ENCODE measurements at places on chromosomes 7 and 10. TPM values are rescaled to one million over a fixed set of nuclear protein-coding genes. Genes with fewer than 3 reads are reported as not detected.

- H3K27me3 ChIP-seq = no peaks in the 10 kb centered on the region
- H3K36me3 ChIP-seq = peaks cover 28% of the 10 kb centered on the region
- DNase-seq = no peak
- H3K4me3 ChIP-seq = no peak overlapping the region
- H3K4me1 ChIP-seq = peaks cover 72% of the 10 kb centered on the region
Measured at GRCh38 chr10:17659365-17659764, 15.4 kb downstream of the STAM start.

- H3K4me3 ChIP-seq = no peak overlapping the region
- no peak for DNase-seq
- no peaks in the 10 kb centered on the region for H3K36me3 ChIP-seq
- no peak overlapping the region for H3K27ac ChIP-seq
Measured at GRCh38 chr10:98365406-98366061, 49.4 kb downstream of the PYROXD2 start.

DNA sequence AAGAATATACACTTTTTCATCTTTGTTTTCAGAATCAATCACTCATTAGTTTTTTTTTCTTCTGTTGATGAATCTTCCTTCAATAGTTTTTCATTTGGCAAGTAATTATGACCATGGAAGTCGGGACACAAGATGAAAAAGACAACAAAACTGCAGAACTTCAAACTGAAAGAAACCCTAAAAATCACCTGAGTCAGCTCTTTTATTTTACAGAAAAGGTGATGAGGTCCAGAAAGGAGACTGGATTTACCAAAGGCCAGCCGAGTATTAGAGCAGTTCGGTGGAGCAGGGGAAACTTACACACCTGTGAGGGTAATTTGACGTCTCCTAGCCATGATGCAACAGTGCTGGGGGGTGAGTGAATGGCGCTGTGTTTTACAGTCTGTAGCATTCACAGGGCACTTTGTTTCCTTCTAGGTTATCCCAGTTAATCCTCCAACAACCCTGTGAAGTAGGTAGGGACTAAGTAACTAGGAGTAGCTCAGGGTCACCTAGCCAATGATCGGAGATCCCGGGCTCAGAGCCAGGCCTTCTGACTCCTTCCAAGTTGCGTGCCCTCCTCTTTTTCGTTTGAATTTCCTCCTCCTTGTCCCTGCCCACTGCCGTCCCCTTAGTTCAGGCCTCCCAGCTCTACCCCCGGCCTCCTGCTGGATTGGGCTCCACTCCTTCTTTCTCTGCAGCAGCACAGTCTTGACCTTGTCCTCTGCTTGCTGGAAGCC, 14.0 kb downstream of the RBM20 start:
- peaks cover 5% of the 10 kb centered on the region for H3K4me1 ChIP-seq
- no peak overlapping the region for H3K4me3 ChIP-seq
- no peak for DNase-seq
- peaks cover 9% of the 10 kb centered on the region for H3K27me3 ChIP-seq
- no peak overlapping the region for H3K27ac ChIP-seq

MACROH2A2 gene
- total RNA-seq = 4.8 TPM

AVL9 gene
- 44.2 TPM for total RNA-seq

GRCh38 chr7:68613405-68613804, 984.9 kb upstream of the AUTS2 start:
- H3K4me1 ChIP-seq = no peaks in the 10 kb centered on the region
- H3K27me3 ChIP-seq = no peaks in the 10 kb centered on the region
- H3K4me3 ChIP-seq = no peak overlapping the region
- H3K36me3 ChIP-seq = no peaks in the 10 kb centered on the region
- H3K27ac ChIP-seq = no peak overlapping the region

DNA sequence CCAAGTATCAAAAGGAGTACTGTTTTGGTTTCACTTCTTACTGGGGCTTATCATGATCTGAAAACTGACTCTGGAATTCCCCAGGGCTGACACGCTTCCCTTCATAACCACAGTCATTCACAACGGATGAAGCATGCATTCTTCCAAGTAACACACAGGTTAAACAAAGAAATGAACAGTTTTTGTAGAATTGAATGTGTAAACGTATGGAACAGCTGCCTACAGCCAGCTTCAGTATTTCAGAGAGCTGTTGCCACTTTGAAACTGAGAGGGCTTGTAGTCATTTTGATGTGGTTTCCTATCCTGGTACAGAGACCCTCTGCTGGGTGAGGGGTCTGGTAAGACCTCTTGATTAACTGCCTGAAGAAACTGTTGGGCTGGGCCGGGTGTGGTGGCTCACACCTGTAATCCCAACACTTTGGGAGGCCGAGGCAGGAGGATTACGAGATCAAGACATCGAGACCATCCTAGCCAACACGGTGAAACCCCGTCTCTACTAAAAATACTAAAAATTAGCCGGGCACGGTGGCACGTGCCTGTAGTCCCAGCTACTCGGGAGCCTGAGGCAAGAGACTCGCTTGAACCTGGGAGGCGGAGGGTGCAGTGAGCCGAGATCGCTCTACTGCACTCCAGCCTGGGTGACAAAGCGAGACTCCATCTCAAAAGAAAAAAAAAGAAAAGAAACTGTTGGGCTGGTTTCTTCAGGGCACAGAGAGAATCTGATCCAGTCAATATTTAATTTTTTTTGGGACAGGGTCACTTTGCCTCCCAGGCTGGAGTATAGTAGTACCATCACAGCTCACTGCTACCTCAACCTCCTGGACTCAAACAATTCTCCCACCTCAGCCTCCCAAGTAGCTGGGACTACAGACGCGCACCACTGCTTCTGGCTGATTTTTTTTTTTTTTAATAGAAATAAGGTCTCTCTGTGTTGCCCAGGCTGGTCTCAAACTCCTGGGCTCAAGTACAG, 4.7 kb downstream of the NFE2L3 start:
- H3K4me1 ChIP-seq = peaks cover 82% of the 10 kb centered on the region
- peaks cover 16% of the 10 kb centered on the region for H3K36me3 ChIP-seq
- peak; percentile 81 for DNase-seq
- H3K27ac ChIP-seq = peak overlapping the region; percentile 92

ANKIB1 gene
- 39.9 TPM for total RNA-seq

GRCh38 chr10:59018977-59019376, 157.5 kb upstream of the PHYHIPL start:
- H3K27ac ChIP-seq = no peak overlapping the region
- H3K27me3 ChIP-seq = peaks cover 1% of the 10 kb centered on the region
- H3K36me3 ChIP-seq = no peaks in the 10 kb centered on the region
- H3K4me1 ChIP-seq = no peaks in the 10 kb centered on the region
- DNase-seq = no peak
- no peak overlapping the region for H3K4me3 ChIP-seq

MRLN gene
- not detected for total RNA-seq

DNA sequence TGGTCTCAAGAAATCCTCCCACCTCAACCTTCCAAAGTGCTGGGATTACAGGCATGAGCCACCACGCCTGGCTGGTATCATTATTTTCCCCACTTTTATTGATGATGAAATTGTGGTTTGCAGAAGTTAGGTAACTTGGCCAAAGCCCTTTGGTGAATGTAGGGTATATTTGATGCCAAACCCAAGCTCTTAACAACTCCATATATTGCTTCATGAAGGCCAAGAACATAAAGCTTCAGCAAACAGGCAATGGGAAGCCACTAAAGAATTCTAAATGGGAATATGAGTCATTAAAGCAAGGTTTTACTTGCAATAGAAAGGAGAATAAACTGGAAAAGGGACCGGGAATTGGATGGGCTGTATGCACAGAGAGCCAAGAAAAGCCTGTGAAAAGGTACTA, 142.7 kb downstream of the KMT2E start:
- peaks cover 20% of the 10 kb centered on the region for H3K4me1 ChIP-seq
- no peak for DNase-seq

GRCh38 chr7:18163091-18163490, 135.4 kb upstream of the PRPS1L1 start:
- no peaks in the 10 kb centered on the region for H3K27me3 ChIP-seq
- no peak for DNase-seq
- no peak overlapping the region for H3K27ac ChIP-seq
- no peak overlapping the region for H3K4me3 ChIP-seq
- H3K36me3 ChIP-seq = no peaks in the 10 kb centered on the region

DNA sequence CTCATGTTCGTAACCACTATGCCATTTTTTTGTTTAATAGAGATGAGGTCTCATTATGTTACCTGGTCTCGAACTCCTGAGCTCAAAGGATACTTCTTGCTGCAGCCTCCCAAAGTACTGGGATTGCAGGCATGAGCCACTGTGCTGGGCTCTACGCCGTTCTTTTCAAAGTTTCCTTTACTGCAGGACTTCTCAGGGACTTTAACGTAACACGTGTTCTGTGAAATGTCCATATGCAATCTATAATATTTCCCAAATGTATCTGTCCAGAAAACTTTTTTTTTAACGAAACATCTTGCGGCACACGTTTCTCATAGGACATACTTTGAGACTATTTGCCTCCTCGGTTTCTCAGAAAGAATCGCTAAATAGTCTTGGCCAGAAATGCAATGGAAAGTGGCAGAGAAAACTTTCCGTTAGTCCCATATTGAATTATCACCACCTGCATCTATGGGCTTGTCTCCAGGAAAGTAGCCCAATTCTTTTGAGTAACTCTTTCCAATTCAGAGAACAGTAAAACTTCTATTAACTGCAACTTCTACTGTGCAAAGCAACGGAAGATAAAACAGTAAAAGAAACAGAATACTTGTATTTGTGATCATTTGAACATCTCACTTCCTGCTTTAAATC, 96.3 kb downstream of the ELMO1 start:
- peak overlapping the region; percentile 92 for H3K4me3 ChIP-seq
- H3K27me3 ChIP-seq = no peaks in the 10 kb centered on the region
- peaks cover 84% of the 10 kb centered on the region for H3K4me1 ChIP-seq
- H3K27ac ChIP-seq = peak overlapping the region; percentile 99
- no peak for DNase-seq
- H3K36me3 ChIP-seq = no peaks in the 10 kb centered on the region

DNA sequence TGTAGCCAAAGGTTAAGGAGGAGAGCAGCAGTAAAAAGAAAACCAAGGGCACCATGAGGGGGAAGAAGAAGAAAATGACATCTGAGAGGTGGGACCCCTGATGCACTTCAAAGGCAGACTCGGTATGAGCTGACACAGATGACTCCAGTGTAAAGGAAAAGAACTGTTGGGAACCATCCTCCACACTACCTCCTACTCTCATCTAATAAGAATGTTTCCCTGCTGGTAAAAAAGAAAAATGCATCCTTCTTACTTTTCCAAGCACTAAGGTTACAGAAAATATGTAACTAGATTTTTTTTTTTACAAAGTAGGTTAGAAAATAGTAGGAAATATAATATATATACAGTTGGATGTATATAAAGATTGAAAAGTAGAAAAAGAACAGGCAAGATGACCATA, 16.9 kb downstream of the TAS2R41 start:
- H3K36me3 ChIP-seq = peaks cover 3% of the 10 kb centered on the region
- no peak overlapping the region for H3K4me3 ChIP-seq

- H3K27me3 ChIP-seq = peaks cover 6% of the 10 kb centered on the region
- no peak overlapping the region for H3K27ac ChIP-seq
- H3K4me3 ChIP-seq = no peak overlapping the region
- no peaks in the 10 kb centered on the region for H3K36me3 ChIP-seq
- no peak for DNase-seq
Measured at GRCh38 chr10:28494420-28494819, 38.5 kb upstream of the WAC start.

DNA sequence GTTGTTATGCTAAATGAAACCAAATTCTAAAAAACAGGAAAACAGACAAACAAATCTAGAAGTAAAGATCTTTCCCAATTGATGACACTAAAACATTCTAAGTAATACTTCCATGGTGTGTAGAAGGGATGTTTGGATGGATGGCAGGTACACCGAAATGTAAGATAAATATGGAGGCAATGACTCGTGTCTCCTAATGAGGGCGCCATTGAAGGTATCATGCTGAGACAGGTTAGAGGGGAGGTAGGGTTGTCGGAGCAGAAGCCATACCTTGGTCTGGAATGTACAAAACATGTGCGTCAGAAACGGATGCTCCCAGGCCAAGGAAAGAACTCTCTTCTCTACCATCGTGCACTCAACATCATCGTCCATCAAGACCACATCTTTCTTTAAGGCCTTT, 101.4 kb downstream of the PRKCQ start:
- no peak overlapping the region for H3K27ac ChIP-seq
- H3K27me3 ChIP-seq = no peaks in the 10 kb centered on the region
- H3K4me1 ChIP-seq = peaks cover 48% of the 10 kb centered on the region
- H3K36me3 ChIP-seq = peaks cover 62% of the 10 kb centered on the region
- no peak for DNase-seq
- no peak overlapping the region for H3K4me3 ChIP-seq

GNAI1 gene
- 1.1 TPM for total RNA-seq

DNA sequence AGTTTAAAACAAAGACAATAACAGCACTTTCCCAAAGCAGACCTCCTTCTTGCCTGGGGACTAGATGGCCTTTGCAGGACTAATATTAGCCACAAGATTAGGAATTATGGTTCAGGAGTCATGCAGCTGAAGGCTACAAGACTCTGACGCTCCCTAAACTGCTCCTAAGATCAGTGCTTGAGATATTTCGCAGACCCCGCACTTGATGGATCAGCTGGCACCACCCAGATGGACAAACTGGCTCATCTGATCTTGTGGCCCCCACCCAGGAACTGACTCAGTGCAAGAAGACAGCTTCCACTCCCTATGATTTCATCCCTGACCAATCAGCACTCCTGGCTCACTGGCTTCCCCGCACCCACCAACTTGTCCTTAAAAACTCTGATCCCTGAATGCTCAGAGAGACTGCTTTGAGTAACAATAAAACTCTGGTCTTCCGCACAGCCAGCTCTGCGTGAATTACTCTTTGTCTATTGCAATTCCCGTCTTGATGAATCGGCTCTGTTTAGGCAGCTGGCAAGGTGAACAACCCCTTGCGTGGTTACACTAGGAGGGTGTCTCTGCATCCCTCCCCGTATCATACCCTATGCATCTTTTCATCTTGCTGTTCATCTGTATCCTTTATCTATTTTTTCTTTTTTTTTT, 26.9 kb upstream of the NRBF2 start:
- peaks cover 13% of the 10 kb centered on the region for H3K4me1 ChIP-seq
- H3K27me3 ChIP-seq = peaks cover 12% of the 10 kb centered on the region

OR2F2 gene
- total RNA-seq = not detected

ENO4 gene
- total RNA-seq = not detected

DNA sequence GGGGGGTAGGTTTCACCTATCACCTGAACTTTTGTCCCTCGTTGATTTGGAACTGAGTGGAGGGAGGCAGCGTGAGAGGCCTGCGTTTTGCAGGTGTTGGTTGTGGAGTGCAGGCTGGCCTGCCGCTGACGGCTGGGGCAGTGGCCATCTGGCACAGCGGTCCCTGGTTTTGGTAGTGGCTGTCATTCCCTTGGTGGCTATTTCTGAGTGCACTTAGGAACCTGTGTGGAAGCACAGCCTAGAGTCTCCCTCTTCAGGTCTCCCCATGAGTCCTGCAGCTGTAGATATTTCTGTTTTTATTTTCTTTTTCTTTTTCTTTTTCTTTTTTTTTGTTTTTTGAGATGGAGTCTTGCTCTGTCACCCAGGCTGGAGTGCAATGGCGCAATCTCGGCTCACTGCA, 129.2 kb downstream of the CUL2 start:
- H3K36me3 ChIP-seq = no peaks in the 10 kb centered on the region
- no peak for DNase-seq
- H3K27ac ChIP-seq = no peak overlapping the region
- H3K27me3 ChIP-seq = no peaks in the 10 kb centered on the region
- no peaks in the 10 kb centered on the region for H3K4me1 ChIP-seq
- H3K4me3 ChIP-seq = no peak overlapping the region

Data from activated CD4-positive, alpha-beta memory T cell treated with anti-CD3 and anti-CD28 coated beads for 36 hours (primary cell).